ENCODE measurements at places on chromosomes 4 and X.

DNA sequence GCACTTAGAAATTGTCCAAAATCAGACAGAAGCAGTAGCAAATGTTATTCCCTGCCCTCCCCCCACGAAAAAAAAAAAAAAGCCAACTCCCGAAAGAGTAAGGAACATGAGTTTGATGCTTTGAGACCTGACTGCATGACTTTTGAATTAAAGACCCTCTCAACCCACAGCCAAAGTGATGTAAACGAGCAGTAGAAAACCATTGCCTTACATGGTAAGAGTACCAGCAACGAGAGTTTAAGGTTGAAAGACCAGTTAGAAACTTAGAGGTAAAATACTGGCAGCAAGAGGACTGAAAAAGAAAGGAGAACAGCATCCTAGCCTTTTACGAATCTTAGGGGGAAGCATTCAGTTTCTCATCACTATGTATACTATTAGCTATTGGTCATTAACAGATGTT is 10.0 kb upstream of the ANXA10 start:
- DNase-seq: no peak

DNA sequence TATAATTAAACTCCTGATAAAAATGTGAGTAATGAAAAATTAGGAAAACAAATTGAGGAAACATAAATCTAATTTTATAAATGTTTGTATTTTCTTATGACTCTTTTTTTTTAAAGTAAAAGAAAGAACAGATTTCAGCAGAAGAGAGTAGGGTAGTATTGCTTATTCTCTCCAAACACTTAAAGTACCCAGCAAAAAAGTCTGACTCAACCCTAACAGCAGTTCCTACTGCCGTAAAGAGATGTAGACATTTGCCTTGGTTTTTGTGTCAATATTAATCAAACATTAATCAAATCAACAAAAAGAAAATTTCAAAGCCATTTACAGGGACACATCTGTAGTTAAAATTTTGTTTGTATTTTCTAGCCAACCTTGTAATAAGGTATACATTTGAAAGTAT is 508.4 kb downstream of the IL15 start:
- no peak for DNase-seq

DNA sequence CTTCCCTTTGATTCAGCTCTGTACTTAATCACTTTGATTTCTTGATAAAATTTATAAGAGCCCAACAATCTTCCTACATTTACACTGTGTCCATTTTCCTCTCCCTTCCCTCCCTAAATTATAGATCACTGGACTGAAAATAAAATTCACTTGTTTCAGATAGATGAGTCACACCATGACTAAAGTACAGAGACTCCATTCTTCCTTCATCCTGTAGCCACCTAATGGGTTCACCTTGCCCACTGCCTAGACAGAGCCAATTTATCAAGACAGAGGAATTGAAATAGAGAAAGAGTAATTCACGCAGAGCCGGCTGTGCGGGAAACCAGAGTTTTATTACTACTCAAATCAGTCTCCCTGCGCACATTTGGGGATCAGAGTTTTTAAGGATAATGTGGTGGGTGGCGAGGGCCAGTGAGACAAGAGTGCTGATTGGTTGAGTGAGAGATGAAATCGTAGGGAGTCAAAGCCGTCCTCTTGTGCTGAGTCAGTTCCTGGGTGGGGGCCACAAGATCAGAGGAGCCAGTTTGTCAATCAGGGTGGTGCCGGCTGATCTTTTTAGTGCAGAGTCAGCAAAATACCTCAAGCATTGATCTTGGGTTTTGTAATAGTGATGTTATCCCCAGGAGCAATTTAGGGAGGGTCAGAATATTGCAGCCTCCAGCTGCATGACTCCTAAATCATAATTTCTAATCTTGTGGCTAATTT is 71.3 kb upstream of the MED14 start:
- DNase-seq: no peak

- no peak for DNase-seq
These were observed 380.6 kb downstream of the RAB28 start for GRCh38 chr4:13103382-13104015.

DNA sequence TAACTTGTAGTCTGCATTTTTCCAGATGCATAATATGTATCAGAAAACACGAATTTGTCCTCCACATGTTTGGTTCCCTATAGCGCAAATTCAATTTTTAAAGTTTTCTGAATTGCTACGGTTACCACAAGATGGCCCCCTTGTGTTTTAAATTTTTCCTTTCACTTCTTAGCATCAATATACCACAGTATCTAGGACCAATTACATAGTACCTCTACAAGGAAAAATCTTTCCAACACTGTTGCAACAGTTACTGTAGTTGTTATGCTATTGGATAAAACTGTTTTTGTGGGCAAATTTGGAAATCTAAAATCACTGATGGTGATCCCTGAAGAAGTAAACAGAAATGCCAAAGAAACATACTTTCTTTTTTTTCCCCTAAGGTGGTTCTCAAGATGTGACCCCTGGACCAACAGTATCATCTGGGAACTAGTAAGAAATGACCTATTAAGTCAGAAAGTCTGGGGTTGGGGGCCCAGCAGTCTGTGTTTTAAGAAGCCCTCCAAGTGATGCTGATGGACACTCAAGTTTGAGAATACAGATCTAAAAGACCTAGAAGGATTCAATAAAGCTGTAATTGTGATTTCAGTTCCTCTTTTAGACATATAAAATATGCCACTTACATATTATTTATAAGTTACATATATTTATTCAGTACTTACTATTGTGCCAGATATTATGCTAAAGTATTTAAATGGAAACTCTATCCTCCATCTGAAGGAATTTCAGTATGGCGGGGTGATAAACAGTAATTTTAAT is 3.1 kb downstream of the ZGRF1 start:
- DNase-seq: no peak

Data from effector memory CD4-positive, alpha-beta T cell (primary cell).